ENCODE measurements at places on chromosomes 3 and 15. TPM values are rescaled to one million over a fixed set of nuclear protein-coding genes. Genes with fewer than 3 reads are reported as not detected.

Gene PCYT1A
- total RNA-seq, result 27.0 TPM

Gene MUC20
- not detected for total RNA-seq

- no peak overlapping the region for H3K27ac ChIP-seq
- no peaks in the 10 kb centered on the region for H3K36me3 ChIP-seq
- DNase-seq, result no peak
- H3K4me1 ChIP-seq, result peaks cover 3% of the 10 kb centered on the region
- no peak overlapping the region for H3K4me3 ChIP-seq
- H3K27me3 ChIP-seq, result peaks cover 13% of the 10 kb centered on the region
These were observed 140.2 kb downstream of the TPRA1 start for GRCh38 chr3:127450331-127450730.

DNA sequence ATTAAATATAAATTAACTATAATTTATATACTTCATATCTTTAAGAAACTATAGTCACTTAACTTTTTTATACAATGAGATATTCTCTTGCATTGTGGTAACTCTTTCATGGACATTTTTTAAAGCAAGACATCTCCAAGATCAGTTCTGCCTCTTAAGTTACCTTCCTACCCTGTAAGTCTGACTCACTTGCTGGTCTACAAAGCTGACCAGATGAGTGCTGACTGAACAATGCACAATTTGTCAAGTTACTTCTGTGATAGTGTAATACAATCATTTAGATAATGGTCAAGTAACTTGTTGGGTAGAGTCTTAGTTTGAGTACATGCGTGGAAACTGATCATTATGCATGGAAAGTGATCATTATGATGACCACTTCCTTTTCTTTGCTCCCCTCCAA lies 145.9 kb downstream of the MEIS2 start:
- no peaks in the 10 kb centered on the region for H3K27me3 ChIP-seq
- H3K27ac ChIP-seq, result no peak overlapping the region
- H3K4me1 ChIP-seq, result no peaks in the 10 kb centered on the region
- no peak overlapping the region for H3K4me3 ChIP-seq
- no peak for DNase-seq

- no peaks in the 10 kb centered on the region for H3K27me3 ChIP-seq
- DNase-seq, result peak; percentile 80
- H3K4me1 ChIP-seq, result peaks cover 40% of the 10 kb centered on the region
- peak overlapping the region; percentile 86 for H3K27ac ChIP-seq
These were observed 12.9 kb downstream of the CD276 start for GRCh38 chr15:73697033-73697467.

DNA sequence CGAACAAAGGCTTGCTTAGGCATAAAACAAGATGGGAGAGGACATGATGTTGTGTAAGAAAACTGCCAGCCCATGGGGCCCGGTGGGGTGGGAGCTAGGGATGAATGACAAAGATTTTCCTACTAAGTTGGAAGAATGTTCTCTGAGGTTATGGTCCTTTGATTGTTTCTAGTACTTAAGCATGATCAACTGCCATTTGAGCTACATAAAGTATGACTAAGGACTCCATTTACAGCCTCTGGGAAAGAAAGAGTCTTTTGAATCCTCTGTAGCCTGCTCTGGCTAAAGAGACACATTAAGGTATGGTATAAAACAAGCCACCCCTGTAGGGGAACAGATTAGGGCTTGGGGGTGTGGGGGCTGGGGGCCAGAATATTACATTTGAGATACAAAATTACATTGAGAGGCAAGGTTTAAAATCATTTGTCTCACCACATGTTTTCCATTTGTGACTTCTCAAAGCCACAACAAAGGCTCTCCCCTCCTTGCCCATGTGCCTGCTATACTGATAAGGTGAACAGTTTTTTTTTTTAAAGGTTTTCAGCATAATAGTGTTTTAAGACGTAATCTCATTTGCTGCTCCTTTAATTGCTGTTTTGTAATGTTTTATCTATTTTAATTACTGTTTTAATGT lies 323.4 kb downstream of the CHST2 start:
- no peak overlapping the region for H3K27ac ChIP-seq
- no peak overlapping the region for H3K4me3 ChIP-seq
- H3K36me3 ChIP-seq, result no peaks in the 10 kb centered on the region
- DNase-seq, result no peak
- no peaks in the 10 kb centered on the region for H3K27me3 ChIP-seq

DNA sequence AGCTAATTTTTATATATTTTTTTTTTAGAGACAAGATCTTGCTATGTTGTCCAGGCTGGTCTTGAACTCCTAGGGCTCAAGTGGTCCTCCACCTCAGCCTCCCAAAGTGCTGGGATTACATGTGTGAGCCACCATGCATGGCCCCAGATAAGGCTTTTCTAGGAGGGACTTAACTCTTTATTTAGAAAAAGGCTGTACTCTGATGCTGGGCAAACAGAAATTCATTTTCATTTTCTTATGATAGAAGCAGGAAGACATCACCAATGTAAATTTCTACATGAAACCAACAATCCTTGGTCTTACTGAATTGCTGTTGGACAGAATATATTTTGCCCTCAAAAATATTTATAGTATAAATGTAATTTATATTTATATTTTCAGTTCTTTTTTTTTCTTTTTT lies 9.6 kb downstream of the NIPA1 start:
- H3K36me3 ChIP-seq, result no peaks in the 10 kb centered on the region
- no peak overlapping the region for H3K27ac ChIP-seq
- no peaks in the 10 kb centered on the region for H3K27me3 ChIP-seq
- no peaks in the 10 kb centered on the region for H3K4me1 ChIP-seq
- no peak overlapping the region for H3K4me3 ChIP-seq
- DNase-seq, result no peak

GRCh38 chr3:20324664-20325478 lies 138.9 kb upstream of the SGO1 start:
- H3K36me3 ChIP-seq, result no peaks in the 10 kb centered on the region
- H3K4me1 ChIP-seq, result peaks cover 4% of the 10 kb centered on the region
- H3K27ac ChIP-seq, result no peak overlapping the region
- no peaks in the 10 kb centered on the region for H3K27me3 ChIP-seq
- no peak overlapping the region for H3K4me3 ChIP-seq
